ENCODE measurements at places on chromosomes 2 and 18.

GRCh38 chr18:11177382-11177781 is 28.0 kb upstream of the PIEZO2 start:
- DNase-seq: no peak

- no peak for DNase-seq
Observed at GRCh38 chr2:130369311-130369964, 13.6 kb downstream of the PTPN18 start.

DNA sequence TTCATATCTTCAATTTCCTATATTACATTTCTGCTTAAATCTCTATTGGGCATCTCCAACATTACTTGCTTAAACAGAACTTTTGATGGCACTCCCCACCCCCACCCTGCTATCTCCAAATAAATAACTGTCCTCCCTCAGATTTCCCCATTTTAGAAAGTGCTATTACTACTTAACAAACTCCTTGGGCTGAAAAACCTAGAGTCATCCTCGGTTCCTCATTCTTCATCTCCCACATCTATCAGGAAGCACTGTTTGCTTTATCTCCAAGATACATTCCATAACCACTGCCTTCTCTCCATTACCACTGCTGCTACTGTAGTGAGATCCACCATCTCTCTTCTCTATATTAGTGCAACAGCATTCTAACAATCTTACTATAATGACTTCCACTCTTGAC is 150.4 kb upstream of the CYRIA start:
- no peak for DNase-seq

GRCh38 chr18:24267878-24268277 is 129.0 kb downstream of the CABYR start:
- no peak for DNase-seq

DNA sequence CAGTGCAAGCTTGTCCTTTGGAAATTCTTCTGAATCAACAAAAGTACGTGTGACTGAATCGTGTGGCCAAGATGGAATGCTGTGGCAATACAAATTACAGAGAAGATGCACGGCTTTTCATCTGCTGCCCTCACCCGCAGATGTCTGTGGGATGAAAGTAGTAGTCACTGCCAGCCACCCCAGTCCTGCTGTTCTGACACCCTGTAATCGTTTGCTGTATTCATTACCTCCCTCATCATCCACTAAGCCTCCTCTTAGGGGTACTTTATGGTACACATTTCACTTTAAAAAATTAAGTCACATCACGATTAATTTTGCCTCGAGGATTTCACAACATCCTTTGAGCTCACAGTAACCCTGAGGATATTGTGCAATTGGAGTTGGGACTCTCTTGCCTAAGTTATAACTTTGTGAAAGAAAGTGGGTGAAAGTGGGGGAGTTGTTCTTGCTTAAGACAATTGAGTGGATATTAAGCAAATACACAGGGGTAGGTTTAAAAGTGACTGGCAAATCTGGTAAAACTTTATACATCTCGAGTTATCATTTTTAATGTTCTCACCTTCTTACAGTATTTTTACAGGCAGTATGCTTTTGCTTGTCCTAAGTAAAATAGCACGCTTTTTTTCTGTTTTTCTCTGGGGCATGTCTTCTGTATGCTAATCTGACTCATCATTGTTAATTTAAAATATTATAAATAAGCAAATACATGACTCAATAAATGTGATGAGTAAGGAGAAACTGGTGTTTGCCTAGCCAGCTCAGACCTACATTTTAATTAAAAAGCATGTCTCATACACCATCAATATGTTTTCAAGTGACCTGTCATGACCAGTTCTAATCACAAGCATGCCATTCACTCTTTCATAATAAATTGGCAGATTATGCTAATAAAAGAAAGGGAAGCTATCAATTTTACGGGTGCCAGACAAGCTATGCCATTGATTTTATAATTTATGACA is 680.9 kb downstream of the IRS1 start:
- no peak for DNase-seq

- DNase-seq: no peak
Observed at GRCh38 chr2:22536133-22536532, 848.8 kb upstream of the KLHL29 start.

Data from activated T-cell treated with anti-CD3 and anti-CD28 coated beads for 4 hours (primary cell).